ENCODE measurements at places on chromosomes 3 and 15. TPM values are rescaled to one million over a fixed set of nuclear protein-coding genes. Genes with fewer than 3 reads are reported as not detected.

The CFAP20DC gene
- total RNA-seq, result 1.8 TPM

The SAMMSON gene
- not detected for total RNA-seq

The TMOD2 gene
- total RNA-seq, result 7.2 TPM

The ALDH1A3 gene
- 3.8 TPM for total RNA-seq

The C3orf49 gene
- not detected for total RNA-seq

The TRPM1 gene
- not detected for total RNA-seq

The IP6K2 gene
- total RNA-seq, result 134 TPM

The LRRK1 gene
- total RNA-seq, result 36.0 TPM

The TRIM42 gene
- not detected for total RNA-seq

DNA sequence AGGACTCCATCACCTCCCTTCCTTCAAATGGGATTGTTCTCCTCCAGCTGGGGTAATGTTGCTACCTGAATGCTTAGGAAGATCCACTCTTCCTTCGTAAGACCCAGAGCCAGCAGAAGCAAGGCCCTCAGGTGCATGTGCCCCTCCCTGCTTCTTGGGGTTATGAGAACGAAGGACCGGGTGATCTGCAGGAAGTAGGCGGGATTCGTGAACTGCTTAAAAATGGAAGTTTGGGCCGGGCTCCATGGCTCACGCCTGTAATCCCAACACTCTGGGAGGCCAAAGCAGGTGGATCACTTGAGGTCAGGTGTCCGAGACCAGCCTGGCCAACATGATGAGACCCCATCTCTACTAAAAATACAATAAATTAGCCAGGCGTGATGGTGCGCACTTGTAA, 8.0 kb downstream of the TLR9 start:
- peaks cover 22% of the 10 kb centered on the region for H3K4me1 ChIP-seq
- peaks cover 5% of the 10 kb centered on the region for H3K36me3 ChIP-seq
- no peaks in the 10 kb centered on the region for H3K27me3 ChIP-seq
- peak overlapping the region; percentile 85 for H3K27ac ChIP-seq

DNA sequence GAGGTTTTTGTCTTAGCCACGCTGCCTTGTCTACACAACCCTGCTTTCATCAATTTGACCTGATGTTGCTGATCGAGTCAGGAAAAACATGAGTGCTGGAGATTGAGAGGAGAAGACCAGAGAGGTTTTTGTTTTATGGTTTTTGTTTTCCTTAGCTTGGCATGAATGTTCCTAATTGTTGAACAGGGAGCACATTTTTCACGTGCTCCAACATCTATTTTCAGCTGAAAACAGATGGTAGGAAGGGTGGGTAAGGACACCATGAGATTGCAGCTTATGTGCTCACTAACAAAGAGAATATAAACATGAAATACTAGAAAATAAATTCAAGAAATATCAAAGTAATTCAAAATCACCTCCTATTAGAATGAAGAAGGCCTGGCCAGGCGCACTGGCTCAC, 79.9 kb upstream of the LMCD1 start:
- no peaks in the 10 kb centered on the region for H3K36me3 ChIP-seq
- H3K27me3 ChIP-seq, result no peaks in the 10 kb centered on the region
- H3K27ac ChIP-seq, result no peak overlapping the region
- no peak overlapping the region for H3K4me3 ChIP-seq
- H3K4me1 ChIP-seq, result no peaks in the 10 kb centered on the region

- H3K4me3 ChIP-seq, result no peak overlapping the region
- H3K27ac ChIP-seq, result no peak overlapping the region
- no peak for DNase-seq
- no peaks in the 10 kb centered on the region for H3K36me3 ChIP-seq
Measured at GRCh38 chr3:127426444-127427153, 138.8 kb upstream of the PRR20G start.

GRCh38 chr3:39251576-39251975, 28.3 kb downstream of the CX3CR1 start:
- no peaks in the 10 kb centered on the region for H3K27me3 ChIP-seq
- H3K4me1 ChIP-seq, result no peaks in the 10 kb centered on the region
- DNase-seq, result no peak
- no peak overlapping the region for H3K27ac ChIP-seq

DNA sequence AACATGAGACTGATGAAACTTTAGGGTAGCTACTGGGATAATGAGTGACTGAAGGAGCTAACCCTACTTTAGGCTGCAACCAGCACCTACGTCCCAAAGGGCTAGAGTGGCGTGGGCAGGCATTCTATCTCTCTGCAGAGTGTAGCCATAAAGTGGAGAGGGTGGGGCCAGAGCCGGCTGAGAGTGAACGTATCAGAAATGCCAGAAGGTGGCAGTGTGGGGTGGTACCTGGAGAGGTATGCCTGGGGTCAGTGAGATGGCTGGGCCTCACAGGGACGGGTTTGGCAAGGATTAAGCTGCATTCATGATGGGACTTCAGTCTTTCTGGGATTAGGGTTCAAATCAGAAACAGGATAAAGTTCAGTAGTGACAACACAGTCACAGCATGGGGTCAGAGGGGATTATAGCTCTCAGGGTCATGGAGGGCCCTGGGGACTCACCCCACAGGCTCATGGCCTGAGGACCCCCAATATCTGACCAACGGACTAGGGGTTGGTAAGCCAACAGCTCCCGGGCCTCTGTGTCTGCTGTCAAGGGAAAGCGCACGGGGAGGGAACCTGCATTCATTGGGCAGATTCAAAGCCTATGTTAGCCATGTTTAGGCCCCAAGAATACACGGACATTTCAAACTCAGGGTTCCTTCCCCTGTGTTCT, 86.5 kb upstream of the FOXB1 start:
- DNase-seq, result peak; percentile 70
- no peaks in the 10 kb centered on the region for H3K36me3 ChIP-seq
- no peaks in the 10 kb centered on the region for H3K4me1 ChIP-seq
- H3K27me3 ChIP-seq, result no peaks in the 10 kb centered on the region

- no peak overlapping the region for H3K4me3 ChIP-seq
- H3K27ac ChIP-seq, result no peak overlapping the region
- H3K4me1 ChIP-seq, result no peaks in the 10 kb centered on the region
- H3K36me3 ChIP-seq, result no peaks in the 10 kb centered on the region
Measured at GRCh38 chr3:190706582-190706981, 155.9 kb downstream of the GMNC start.

DNA sequence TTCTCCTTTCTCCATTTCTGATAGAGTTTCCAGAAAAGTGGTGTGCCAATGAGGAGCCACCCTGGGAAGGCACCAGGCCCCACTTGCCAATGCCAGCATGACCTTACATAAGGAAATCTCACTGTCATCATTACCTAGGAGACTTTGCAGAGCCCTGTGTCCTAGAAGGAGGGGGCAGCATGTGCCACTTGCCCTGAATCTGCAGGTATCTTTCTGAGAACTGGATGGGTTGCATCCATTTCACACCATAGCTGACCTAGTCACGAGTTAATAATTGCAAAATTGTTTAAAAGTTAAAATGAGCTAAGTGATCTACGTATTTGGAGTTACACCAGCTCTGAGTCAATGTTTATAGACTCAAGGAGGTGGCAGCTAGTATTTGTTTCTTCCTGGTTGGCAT, 14.3 kb downstream of the CA12 start:
- H3K4me1 ChIP-seq, result peaks cover 9% of the 10 kb centered on the region
- no peak for DNase-seq
- H3K4me3 ChIP-seq, result no peak overlapping the region
- no peaks in the 10 kb centered on the region for H3K36me3 ChIP-seq

DNA sequence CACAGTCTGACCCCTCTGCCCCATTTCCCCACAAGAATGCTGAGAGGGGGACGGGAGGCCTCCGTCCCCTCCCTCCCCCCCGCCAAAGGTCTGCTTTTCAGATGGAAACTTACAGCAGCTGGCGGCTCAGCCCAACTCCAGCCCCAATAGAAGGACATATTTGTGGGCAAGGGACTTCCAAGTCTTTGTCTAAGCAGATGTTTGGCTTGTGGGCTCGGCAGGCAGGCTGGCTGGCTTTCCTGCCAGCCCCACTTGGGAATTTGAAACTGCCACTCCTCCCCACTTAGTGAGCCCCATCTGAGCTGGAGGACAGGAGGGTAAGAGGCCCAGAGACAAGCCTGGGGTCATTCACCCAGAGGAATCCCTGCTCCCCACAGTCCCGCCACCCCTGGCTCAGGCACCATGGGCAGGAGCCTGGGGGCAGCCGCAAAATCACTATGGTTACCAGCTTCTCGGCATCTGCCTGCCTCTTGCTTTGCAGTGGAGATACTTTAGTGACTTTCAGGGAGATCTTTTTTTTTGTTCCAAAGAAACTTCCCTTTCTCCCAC, 53.6 kb downstream of the LMCD1 start:
- no peaks in the 10 kb centered on the region for H3K36me3 ChIP-seq
- no peaks in the 10 kb centered on the region for H3K4me1 ChIP-seq
- H3K4me3 ChIP-seq, result no peak overlapping the region
- H3K27me3 ChIP-seq, result no peaks in the 10 kb centered on the region
- H3K27ac ChIP-seq, result peak overlapping the region; percentile 51

- H3K4me1 ChIP-seq, result no peaks in the 10 kb centered on the region
- no peaks in the 10 kb centered on the region for H3K27me3 ChIP-seq
- no peak overlapping the region for H3K27ac ChIP-seq
- H3K4me3 ChIP-seq, result no peak overlapping the region
Measured at GRCh38 chr3:99751649-99752048, 66.0 kb upstream of the CMSS1 start.

DNA sequence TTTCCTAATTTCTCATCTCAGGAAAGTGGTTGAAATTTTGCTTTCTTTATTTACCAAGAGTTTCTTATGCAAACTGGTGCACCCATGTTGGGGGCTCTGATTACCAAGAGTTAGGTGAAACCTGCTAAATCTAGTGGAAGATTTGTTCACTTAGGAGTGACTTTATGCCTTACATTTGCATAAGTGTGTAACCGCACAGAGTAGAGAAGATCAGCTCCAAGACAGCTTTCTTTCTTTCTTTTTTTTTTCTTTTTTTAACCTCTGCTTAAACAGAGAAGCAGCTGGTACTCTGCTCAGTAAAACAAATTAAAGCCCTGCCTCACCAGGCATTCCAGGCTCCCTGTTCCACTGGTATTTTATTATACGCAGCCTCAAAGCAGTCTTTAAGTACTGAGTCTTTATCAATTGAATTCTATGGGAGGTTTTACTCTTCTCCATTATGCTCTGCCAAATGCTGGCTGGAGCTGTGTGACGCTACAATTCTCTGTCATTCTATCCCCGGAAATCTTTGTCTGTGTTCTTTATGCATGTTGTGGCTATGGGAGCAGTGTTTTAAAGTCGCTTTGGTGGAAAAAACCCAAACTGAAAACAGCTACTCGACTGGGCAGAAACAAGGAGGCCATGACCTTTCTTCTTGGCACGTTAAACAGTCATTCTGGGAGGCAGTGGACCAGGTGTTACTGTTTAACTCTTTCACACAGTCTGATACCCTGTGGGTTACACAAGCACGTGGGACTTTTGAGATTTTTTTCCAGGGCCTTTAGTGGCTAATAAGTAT, 55.2 kb upstream of the GBE1 start:
- H3K27me3 ChIP-seq, result no peaks in the 10 kb centered on the region
- H3K36me3 ChIP-seq, result no peaks in the 10 kb centered on the region
- H3K4me1 ChIP-seq, result no peaks in the 10 kb centered on the region
- no peak overlapping the region for H3K4me3 ChIP-seq
- DNase-seq, result no peak

- no peaks in the 10 kb centered on the region for H3K27me3 ChIP-seq
- no peak overlapping the region for H3K4me3 ChIP-seq
- no peaks in the 10 kb centered on the region for H3K4me1 ChIP-seq
- DNase-seq, result no peak
Measured at GRCh38 chr3:3825035-3825434, 25.8 kb downstream of the LRRN1 start.

- DNase-seq, result no peak
- no peak overlapping the region for H3K4me3 ChIP-seq
- no peaks in the 10 kb centered on the region for H3K4me1 ChIP-seq
Measured at GRCh38 chr3:193095366-193095765, 145.7 kb upstream of the PLAAT1 start.

- no peak overlapping the region for H3K27ac ChIP-seq
- H3K4me1 ChIP-seq, result no peaks in the 10 kb centered on the region
- no peak for DNase-seq
- H3K36me3 ChIP-seq, result no peaks in the 10 kb centered on the region
- H3K4me3 ChIP-seq, result no peak overlapping the region
Measured at GRCh38 chr15:52172869-52173268, 18.3 kb downstream of the GNB5 start.

DNA sequence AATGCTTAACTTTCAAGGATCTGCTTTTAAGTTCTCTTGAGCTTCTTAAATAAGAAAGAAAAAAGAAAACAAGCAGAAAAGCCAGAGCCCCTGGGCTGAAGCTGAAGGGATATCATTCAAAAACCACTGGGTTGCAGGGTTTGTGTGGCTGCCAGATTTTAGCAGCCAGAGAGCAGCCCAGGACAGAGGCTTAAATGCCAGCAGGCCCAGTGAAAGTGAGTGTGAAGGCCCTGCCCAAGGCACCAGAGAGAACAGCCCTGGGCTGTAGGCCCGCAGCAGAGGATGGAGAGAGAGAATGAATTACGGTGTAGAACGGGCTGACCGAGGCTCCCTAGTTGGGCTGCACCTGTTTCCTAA, 106.3 kb upstream of the BOC start:
- no peak overlapping the region for H3K27ac ChIP-seq
- no peaks in the 10 kb centered on the region for H3K4me1 ChIP-seq
- H3K27me3 ChIP-seq, result no peaks in the 10 kb centered on the region
- DNase-seq, result no peak
- H3K36me3 ChIP-seq, result no peaks in the 10 kb centered on the region
- H3K4me3 ChIP-seq, result no peak overlapping the region

Measured in colonic mucosa (tissue), 4 donors.